Hepatocyte (in vitro differentiated cells): ENCODE measurements at places on chromosomes 3 and 15. TPM values are rescaled to one million over a fixed set of nuclear protein-coding genes. Genes with fewer than 3 reads are reported as not detected.

The ITGB5 gene
- 97.0 and 109 TPM in 2 replicates for total RNA-seq

The C3orf18 gene
- 4.7 and 5.6 TPM in 2 replicates for total RNA-seq

DNA sequence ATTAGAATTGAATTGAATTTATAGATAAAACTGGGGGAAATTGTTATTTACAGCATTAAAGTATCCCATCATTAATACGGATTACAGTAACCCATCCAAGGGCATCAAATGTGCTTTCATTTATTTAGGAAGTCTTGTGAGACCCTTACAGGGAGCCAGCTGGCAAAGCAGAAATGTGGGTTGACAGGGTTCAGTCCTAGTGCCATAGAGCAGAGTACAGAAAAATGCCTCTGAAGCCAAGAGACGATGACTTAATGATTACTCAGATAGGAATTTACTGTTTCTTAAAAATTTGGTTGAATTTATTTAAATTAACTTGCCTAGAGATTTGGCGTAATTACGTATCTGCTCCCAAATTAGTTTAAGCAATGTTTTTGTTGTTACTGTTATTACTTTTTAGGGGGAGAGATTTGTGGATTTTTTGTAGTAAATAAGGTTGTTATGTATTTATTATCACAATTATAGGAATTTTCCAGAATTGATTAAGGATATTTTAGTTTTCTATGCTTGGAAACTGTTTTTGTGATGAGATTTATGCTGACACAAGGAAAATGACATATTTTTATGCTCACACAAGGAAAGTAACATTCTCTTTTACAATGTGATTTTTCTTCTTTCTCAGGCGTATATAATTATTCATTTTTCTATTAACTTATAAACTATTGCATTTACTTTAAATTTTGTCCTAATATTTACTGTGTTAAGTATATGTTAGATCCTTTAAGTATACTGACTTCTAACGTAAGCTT is 152.0 kb downstream of the EPHA6 start:
- no peak overlapping the region for H3K27ac ChIP-seq
- H3K36me3 ChIP-seq = no peaks in the 10 kb centered on the region
- H3K27me3 ChIP-seq = no peaks in the 10 kb centered on the region
- no peak for DNase-seq
- H3K4me3 ChIP-seq = no peak overlapping the region

- no peaks in the 10 kb centered on the region for H3K4me1 ChIP-seq
- H3K36me3 ChIP-seq = no peaks in the 10 kb centered on the region
- no peak for DNase-seq
Measured at GRCh38 chr3:128607710-128608048, 42.9 kb downstream of the RPN1 start.

The SLC24A1 gene
- total RNA-seq = 7.4 and 9.5 TPM in 2 replicates
